Stimulated activated CD4-positive, alpha-beta T cell treated with anti-CD3 and anti-CD28 coated beads, Interleukin-4, amount 100 ng/mL, for 48 hours (primary cell): ENCODE measurements at places on chromosomes 2 and 18.

- DNase-seq = no peak
These were observed 21.0 kb downstream of the TCF7L1 start for GRCh38 chr2:85154048-85154753.

GRCh38 chr2:236642125-236642524, 72.5 kb downstream of the ACKR3 start:
- no peak for DNase-seq

DNA sequence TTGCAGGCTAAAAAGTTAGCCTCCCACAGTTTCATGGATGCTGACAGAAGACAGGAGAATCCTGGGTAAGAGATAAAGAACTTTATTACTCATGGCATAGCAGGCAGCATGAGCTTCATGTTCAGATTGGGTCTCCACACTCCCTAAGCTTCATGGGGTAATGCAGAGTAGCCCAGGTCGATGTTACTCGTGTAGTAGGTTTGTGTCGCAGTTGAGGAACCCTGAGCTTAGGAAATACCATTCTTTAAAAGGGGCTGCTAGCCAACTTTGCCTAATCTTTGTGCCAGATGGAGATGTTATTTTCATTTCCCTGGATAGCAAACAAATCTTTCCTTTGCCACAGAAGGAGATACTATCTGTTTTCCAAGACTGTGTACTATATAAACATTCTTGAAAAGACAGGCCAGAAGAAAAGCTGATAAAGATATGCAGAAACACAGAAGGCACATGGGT, 117.6 kb downstream of the LTBP1 start:
- no peak for DNase-seq

DNA sequence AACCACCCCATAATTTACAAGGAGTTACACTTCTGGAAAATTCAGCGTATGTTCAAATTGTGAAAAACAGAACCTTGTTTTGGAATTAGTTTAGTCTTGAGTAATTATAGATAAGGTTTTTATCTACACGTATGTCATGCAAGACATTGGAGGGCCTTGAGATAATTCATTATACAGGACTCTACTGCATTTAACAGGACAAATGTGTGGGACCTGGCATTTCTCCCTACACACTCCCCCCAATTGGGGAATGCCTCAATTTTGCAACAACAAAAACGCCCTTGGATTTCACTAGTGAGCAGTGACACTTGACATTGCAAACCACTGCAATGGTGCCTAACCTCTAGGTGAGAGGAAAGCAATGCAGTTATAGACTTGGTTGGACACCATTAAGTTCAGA, 11.4 kb downstream of the SLC1A4 start:
- DNase-seq = no peak

DNA sequence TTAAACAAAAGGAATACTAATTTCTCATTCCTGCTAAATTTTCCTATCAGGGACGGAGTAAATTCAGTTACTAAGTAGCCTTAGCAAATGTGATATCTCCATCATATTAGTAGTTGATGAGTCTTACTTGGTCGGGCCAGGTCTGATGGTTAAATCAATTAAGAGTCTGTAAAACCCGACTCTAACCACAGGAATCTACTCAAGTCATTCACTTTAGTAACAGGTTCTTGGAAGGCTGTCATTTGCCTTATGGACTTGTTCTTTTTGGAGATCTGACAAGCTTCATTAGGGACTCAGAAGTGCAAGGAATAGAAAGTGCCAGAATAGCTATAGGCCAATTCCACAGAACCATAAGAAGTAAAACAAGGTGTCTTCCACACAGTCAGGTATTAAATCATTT, 119.0 kb downstream of the GCA start:
- DNase-seq = no peak

- DNase-seq = no peak
These were observed 15.4 kb upstream of the RMC1 start for GRCh38 chr18:23487738-23488570.

DNA sequence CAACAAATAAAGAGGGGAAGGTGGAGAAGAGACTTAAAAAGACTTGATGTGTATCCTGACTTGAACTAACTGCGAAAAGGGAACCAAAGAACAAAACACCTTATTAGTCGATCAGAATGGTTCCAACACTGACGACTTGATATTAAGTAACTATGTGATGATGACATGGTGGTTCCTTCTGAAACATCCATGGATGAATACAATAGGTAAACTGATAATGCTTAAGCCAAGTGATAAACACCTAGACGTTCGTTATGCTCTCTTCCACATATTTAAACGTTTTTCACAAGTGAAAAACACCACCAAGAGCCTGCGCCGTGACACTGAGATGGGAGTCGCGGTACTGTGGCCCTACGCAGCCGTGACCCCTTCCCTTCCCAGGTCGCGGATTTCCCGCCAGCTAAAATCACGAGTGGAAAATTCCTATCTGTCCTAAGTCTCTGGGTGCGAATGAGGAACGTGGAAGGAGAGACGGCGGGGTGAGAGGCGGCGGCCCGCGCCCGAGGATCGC, 797 bp downstream of the TTC32 start:
- DNase-seq = no peak

DNA sequence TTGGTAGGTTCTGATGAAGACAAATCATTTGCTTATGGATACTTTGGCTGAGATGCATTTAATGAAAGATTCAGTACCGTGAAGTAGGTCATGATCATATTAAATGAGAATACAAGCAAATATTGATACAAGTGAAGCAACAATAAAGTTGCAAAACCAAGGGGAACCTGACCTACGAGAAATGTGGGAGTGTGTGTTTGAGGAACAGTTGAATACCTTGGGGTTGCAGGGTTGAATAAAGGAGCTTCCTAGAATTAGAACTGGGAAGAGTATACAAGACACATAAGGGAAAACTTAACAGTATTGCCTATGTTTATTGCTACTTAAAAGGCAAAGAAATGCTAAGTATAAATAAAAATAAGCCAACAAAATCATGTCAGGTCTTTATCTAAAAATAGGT, 702.9 kb downstream of the ERBB4 start:
- no peak for DNase-seq

GRCh38 chr2:27074738-27075565, 3.5 kb upstream of the EMILIN1 start:
- DNase-seq = no peak

DNA sequence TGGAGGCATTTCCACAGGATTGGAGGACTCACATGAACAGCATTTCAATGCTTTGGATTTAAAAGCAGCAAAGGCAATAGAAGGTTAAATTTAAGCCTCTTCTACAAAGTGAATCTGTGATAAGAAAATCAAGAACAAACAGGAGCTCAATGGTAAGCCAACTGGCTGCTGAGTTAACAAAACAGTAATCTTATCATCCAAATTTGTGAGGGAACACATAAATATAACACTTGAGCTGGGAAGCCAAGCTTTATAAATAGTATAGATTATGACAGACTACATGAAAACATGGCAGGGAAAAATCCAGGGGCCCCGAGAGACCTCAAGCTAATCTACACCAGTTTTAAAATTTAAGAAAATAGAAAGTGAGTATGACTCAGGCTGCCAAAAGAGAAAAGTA, 108.5 kb upstream of the PGAP1 start:
- DNase-seq = no peak

- DNase-seq = no peak
These were observed 31.0 kb downstream of the CFAP36 start for GRCh38 chr2:55550368-55551102.

DNA sequence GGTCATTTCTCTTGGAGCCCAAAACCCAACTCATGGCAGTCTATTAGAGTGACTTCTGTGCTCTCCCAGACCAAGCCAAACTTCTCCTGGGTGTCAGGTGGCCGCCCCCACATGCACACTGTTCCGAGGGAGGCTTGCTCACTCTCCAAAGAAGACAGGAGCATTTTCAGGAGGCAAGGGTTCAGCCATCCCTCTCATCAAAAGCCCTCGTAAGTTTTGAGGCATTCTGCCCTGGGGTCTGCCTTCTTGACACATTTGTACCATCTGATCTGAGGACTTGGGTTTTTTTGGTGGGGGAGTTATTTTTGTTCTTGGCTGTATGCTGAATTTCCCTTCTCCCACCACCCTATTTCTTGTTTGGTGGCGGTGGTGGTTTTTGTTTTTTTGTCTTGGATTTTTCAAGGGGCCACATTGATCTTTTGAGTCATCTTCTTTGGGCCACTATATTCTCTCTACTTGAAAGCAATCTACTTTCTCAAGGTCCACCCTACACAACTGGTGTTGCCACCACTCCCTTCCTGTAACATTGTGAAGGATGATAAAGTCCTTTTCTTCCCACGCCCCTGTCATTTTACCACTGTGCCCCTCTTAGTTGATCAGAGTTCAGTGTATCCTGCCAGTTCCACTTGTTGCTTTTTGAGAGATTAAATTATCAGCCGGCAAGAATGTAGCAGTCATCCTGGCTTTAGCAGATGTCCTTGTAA, 255.8 kb downstream of the CYP26B1 start:
- DNase-seq = no peak

GRCh38 chr2:174667250-174667860, 69.8 kb upstream of the WIPF1 start:
- DNase-seq = no peak

- DNase-seq = no peak
These were observed 230.7 kb upstream of the CCDC68 start for GRCh38 chr18:55189972-55190371.

DNA sequence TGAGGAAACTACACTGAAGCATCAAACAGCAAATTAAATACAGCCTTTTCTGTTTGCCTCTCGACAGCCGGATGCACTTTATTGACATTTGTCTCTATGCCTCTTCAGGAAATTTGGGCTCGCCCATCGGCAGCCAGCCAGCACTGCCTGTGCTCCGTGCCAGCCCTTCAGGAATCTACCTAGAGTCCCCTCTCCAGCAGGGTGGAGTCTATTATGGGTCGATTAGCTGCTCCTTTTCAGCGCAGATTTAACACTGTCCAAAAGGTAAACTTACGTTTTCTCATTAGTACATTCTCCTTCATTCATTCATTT, 91.5 kb downstream of the MYCN start:
- no peak for DNase-seq

DNA sequence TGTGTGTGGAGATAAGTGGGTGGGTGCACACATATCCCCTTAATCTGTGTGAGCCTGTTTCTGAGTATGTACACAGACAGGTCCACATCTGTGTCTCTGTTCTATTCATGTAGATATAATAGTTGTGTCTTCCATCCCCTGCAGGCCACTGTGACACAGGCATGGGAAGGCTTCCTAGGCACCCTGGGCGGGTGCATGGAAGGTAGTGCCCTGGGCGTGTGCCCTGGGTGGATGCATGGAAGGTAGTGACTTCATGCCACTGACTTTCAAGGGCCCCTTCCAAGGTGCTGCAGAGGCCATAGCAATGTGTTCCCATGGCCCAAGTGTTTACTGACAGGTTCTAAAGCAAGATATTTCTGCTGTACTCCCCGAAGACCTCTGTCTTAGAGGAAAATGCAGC, 462.5 kb upstream of the HS6ST1 start:
- DNase-seq = no peak

DNA sequence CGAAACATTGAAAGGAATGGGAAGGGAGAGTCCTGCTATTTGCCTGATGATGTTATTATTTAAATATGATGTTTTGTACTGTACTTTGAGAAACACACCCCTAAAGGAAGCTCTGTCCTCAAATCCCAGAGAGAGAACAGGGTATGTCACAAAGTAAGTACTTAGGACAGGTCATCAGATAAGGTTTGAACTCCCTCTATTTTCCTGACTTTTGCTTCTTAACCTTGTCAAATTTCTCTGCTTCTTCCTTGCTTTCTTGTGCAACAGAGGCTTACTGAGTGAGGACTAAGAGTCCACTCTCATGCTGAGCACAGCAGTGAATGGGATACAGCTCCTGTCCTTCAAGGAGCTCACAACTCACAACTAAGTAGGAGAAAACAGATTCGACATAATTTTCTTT, 3.7 kb downstream of the DGUOK start:
- DNase-seq = no peak

DNA sequence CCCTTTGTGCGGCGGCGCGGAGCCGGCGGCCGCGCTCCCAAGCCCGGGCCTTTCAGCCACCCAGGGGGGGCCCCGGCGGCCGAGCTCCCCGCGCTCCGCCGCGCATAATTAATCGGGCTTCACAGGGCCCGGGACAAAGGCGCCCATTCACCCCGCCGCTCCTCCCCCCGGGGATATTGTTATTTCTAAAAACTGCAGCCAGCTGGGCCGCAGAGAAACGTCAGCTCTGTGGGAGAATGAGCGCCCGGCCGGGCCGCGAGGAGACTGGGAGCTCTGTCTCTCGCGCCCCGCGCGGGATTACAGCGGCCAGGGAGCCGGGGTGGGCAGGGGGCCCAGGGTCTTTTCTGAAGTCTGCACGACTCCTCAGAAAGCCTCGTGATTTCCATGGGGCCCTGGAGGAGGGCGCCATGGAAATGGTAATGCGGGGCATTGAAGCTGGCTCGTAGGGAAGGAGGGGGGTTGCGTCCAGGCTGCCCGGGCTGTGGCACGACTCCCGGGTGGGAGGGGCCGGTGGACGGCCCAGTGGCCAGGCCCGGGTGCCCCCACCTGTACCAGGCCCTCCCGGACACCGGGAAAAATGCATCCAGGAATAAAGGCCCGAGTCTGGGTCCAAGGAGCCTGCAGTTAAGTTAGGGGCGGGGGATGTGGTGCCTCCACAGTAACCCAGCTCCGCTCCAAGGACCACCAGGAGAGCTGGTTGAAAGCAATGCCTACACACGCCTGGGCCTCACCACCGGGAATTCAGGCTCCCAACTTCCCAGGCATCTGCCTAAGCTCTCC, 125.3 kb downstream of the ZFP36L2 start:
- DNase-seq = no peak

DNA sequence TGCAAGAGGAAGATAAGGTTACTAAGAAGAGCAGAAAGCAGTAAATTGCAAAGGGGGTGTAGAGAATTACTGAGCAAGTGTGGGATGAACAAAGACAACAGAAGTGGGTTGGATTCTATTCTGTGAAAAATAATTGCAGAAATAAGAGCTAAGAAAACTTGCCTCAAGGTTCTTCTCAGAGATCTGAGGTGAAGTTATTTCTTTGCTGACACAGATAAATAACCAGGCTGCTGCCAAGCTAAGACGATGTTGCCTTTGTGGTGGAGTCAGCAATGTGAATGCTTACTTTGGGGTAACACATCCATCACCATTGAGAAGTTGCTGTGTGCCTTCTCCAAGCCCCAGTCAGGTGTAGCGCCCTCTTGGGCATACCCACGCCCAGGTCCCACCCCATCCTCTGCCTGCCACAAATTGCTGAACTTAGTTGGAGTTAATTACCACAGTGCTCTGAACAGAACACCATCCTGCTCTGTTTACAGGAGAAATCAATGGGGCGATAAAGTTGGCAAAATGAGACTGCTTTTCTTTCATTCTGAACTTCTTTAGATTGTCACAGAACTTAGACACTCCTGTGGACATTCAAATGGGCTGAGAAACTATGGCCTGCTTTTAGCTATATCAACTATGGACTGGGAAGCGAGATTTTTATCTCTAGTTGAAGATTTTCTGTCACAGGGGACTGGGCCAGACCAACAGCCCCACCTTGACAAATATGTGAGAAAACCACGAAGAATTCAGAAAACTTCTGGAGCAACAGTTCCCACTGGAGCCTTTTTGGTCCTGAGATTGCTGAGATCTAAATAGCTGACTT, 283.6 kb downstream of the TMX3 start:
- no peak for DNase-seq

DNA sequence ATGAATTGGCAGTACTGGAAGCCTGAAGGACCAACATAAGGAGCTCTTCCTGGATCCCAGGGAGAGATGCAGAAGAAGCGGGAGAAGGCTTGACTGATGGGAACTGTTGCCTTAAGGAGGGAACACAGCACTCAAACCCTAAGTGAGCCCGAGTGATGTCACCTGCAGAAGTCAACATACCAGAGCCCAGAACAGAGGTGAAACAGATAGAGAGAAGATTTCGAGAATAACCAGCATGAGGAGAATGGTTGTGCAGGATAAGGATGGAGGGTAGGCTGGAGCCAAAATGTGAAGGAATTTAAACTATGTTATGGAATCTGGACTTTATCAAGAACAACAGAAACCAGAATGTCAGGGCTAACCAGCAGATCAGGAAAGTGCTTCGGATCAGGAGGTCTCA, 463.1 kb upstream of the DDX18 start:
- DNase-seq = no peak
